Endothelial cell (in vitro differentiated cells): ENCODE measurements at places on chromosomes 12 and 14. TPM values are rescaled to one million over a fixed set of nuclear protein-coding genes. Genes with fewer than 3 reads are reported as not detected.

DNA sequence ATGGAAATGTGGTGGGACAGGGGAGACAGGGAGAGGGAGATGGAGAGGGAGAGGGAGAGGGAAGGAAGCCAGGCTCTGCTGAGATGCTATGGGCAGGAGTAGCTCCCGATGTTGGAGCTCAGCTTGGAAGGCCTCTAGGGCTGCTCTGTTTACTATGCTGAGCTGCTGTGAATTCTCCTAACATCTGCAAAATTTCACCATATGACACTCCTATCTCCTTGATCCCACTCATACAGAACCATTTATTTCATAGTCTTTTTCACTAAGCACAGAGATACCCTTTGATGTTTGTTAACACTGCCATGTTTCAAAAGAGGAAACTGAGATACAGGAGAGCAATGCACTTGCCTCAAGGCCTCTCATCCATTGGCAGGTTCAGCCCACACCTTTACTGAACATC, 60.7 kb downstream of the C12orf75 start:
- H3K27ac ChIP-seq = no peak overlapping the region
- peaks cover 4% of the 10 kb centered on the region for H3K36me3 ChIP-seq
- no peaks in the 10 kb centered on the region for H3K27me3 ChIP-seq
- H3K4me1 ChIP-seq = peaks cover 9% of the 10 kb centered on the region

The MFAP5 gene
- 0.31 TPM for total RNA-seq

- H3K4me1 ChIP-seq = no peaks in the 10 kb centered on the region
- no peak overlapping the region for H3K4me3 ChIP-seq
Measured at GRCh38 chr14:69820991-69821390, 23.9 kb upstream of the SLC10A1 start.

DNA sequence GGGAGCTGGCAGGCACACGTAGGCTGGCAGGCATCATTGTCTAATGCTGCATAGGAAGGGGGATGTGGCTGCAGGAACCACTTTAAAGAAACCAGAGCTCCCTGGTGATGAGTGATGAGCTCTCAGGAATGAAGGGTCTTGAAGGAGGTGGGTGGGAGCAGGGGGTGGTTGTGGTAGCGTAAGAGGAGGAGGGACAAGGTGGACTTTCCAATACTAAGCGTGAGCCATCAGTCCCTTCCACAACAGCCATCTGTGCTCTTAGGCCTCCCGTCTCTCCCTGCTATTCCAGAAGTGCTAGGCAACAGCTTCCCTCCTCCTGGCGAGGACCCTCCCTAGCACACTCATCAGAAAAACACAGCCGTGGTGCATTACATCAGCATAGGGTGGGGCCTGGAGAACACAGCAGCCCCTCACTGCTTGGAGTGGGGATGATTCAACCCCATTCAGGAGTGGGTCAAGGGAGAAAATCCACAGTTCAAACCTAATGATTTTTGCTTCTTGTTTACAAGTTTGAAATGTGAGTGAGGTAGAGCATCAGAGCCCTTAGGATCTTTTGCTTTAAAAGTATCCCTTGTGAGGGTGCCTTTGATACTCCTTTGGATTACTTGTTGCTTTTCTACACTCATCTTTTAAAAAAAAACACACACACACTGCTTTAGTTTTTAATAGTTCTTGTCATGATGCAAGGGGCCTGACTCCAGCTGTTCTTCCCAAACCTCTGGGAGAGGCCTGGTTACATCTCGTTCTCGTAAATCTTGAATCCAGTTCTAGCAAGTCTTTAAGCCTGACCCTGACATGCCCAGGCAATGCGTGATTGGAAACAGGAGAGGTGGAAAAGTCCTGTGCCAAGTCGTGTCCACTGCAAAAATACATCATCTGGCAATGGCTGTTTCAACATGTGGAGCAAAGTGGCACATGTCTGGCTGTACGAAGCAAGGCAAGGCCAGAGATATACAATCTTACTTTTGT, 356.4 kb upstream of the DDHD1 start:
- no peaks in the 10 kb centered on the region for H3K36me3 ChIP-seq
- no peaks in the 10 kb centered on the region for H3K27me3 ChIP-seq
- H3K27ac ChIP-seq = no peak overlapping the region

The AICDA gene
- total RNA-seq = 0.10 TPM

The KCNC2 gene
- total RNA-seq = not detected

GRCh38 chr14:95541932-95542930, 7.4 kb downstream of the GLRX5 start:
- no peak overlapping the region for H3K4me3 ChIP-seq
- no peak for DNase-seq
- no peaks in the 10 kb centered on the region for H3K27me3 ChIP-seq

- no peaks in the 10 kb centered on the region for H3K36me3 ChIP-seq
- DNase-seq = no peak
- no peak overlapping the region for H3K27ac ChIP-seq
Measured at GRCh38 chr12:51399891-51400290, 8.7 kb upstream of the GALNT6 start.

DNA sequence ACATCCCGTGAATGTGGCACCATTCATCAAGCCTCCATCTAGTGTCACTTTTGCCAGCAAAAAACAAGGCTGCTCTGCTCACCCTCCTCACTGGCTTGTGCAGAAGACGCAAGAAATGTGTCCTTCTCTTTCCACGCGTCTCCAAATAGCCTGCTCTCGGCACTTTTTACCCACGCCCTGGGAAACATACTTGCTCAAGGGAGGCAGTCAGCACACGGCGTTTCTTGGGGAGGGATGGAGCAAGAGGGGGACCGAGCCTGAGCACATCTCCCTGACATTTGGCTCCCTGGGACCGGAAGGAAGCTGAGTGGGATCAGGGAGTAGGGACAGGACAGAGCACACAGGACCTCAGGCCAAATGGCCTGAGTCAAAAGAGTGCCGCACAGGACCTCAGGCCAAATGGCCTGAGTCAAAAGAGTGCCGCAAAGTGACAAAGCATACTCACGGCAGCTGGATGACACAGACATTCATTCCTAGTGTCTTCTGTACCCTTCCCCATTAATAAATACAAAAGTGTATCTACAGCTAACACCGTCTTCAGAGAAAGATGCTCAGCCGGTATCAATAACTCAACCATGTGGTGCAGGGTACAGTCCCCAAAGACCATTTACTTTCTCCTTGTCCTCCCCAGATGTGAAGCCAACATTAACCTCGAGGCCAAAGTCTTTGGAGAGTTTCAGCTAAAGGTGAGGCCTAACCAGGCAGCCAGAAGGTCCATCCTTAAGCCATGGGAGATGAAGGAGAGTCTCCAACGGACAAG, 7.1 kb downstream of the BCL11B start:
- H3K27ac ChIP-seq = no peak overlapping the region
- no peaks in the 10 kb centered on the region for H3K36me3 ChIP-seq
- peaks cover 3% of the 10 kb centered on the region for H3K27me3 ChIP-seq

The KRT80 gene
- total RNA-seq = 1.5 TPM

- no peak for DNase-seq
- no peak overlapping the region for H3K27ac ChIP-seq
- H3K4me3 ChIP-seq = no peak overlapping the region
- peaks cover 2% of the 10 kb centered on the region for H3K4me1 ChIP-seq
Measured at GRCh38 chr14:75433631-75434071, 5.8 kb downstream of the JDP2 start.

GRCh38 chr12:72271451-72272090, 599 bp upstream of the TRHDE start:
- peaks cover 20% of the 10 kb centered on the region for H3K27me3 ChIP-seq
- H3K27ac ChIP-seq = no peak overlapping the region
- no peaks in the 10 kb centered on the region for H3K36me3 ChIP-seq
- H3K4me3 ChIP-seq = peak overlapping the region; percentile 91
- H3K4me1 ChIP-seq = no peaks in the 10 kb centered on the region

DNA sequence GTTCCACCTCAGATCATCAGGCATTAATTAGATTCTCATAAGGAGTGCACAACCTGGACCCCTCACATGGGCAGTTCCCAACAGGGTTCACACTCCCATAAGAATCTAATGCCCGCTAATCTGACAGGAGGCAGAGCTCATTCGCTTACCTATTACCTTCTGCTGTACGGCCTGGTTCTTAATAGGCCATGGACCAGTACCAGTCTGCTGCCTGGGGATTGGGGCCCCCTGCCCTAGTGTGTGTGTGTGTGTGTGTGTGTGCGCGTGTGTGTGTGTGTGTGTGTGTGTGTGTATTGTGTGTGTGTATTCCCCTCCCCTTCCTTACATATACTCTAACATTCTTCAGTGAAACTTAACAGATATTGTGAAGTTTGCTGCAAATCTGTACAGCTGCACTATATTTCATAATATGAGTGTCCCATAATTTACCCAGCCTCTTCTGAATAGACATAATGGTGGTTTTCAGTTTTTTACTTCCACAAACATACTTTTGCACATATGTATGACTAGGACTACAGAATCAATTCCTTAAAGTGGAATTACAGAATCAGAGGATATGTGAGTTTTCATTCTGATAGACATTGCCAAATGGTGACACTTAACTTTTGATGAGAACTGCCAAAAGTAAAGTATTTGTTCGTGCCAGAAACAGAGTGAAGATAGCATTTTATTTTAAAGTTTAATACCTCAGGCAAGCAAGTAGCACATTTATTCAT, 205.2 kb upstream of the EEA1 start:
- peaks cover 1% of the 10 kb centered on the region for H3K27me3 ChIP-seq
- H3K27ac ChIP-seq = no peak overlapping the region
- no peak for DNase-seq
- H3K36me3 ChIP-seq = no peaks in the 10 kb centered on the region

GRCh38 chr12:47317175-47317915, 237.6 kb upstream of the AMIGO2 start:
- no peak overlapping the region for H3K4me3 ChIP-seq
- no peaks in the 10 kb centered on the region for H3K4me1 ChIP-seq
- no peak for DNase-seq
- no peaks in the 10 kb centered on the region for H3K27me3 ChIP-seq

- peaks cover 3% of the 10 kb centered on the region for H3K4me1 ChIP-seq
- no peak for DNase-seq
- H3K27me3 ChIP-seq = no peaks in the 10 kb centered on the region
- H3K36me3 ChIP-seq = no peaks in the 10 kb centered on the region
- no peak overlapping the region for H3K27ac ChIP-seq
Measured at GRCh38 chr12:70982991-70983390, 62.5 kb upstream of the PTPRR start.

GRCh38 chr12:17076811-17077210, 470.8 kb upstream of the LMO3 start:
- no peak overlapping the region for H3K4me3 ChIP-seq
- DNase-seq = no peak
- H3K27ac ChIP-seq = no peak overlapping the region

DNA sequence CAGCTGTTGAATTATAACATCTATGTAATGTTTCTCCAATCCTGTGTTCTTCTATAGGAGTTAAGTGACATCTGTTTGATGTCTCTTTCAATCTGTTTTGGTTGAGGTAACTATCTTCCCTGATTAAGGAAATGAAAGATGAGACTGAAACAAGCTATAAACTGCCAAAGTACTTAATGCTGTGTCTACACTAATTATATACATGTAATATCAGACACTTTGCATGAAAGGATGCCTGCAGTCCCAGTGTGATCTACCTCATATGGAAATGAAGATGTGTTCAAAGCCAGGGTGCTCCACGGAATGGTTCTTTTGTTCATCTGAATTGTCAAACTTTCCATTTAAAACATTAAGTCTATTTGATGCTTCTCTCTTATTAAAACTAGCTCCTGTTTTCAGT, 958.3 kb downstream of the GALC start:
- H3K27ac ChIP-seq = no peak overlapping the region
- H3K4me3 ChIP-seq = no peak overlapping the region
- no peaks in the 10 kb centered on the region for H3K4me1 ChIP-seq

The LRIG3 gene
- 103 TPM for total RNA-seq

- no peak overlapping the region for H3K27ac ChIP-seq
- no peak overlapping the region for H3K4me3 ChIP-seq
- H3K36me3 ChIP-seq = peaks cover 8% of the 10 kb centered on the region
- no peak for DNase-seq
- H3K27me3 ChIP-seq = no peaks in the 10 kb centered on the region
- peaks cover 3% of the 10 kb centered on the region for H3K4me1 ChIP-seq
Measured at GRCh38 chr12:32163596-32163995, 56.9 kb downstream of the BICD1 start.

The NPAS3 gene
- 1.6 TPM for total RNA-seq

The GLIPR1L1 gene
- not detected for total RNA-seq

GRCh38 chr14:20986811-20987210, 3.0 kb upstream of the METTL17 start:
- no peak overlapping the region for H3K4me3 ChIP-seq
- no peak overlapping the region for H3K27ac ChIP-seq
- peaks cover 5% of the 10 kb centered on the region for H3K27me3 ChIP-seq
- no peak for DNase-seq

The MSI1 gene
- total RNA-seq = 27.6 TPM

The CPNE6 gene
- not detected for total RNA-seq

DNA sequence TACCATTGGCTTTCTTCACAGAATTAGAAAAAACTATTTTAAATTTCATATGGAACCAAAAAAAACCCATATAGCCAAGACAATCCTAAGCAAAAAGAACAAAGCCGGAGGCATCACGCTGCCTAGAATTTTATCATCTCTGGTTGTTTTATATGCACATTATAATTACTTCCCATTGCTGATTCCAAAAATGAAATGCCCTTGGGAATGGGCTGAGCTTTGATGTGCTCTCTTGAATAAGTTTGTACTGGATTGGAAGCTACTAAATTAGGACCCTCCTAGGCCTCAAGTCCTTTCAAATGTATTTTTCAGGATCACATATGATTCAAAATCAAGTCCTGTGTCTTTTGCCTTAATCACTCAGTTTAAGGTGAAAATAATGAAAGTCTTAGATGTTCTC, 58.9 kb upstream of the DUSP6 start:
- H3K27ac ChIP-seq = no peak overlapping the region
- no peak for DNase-seq
- H3K27me3 ChIP-seq = peaks cover 7% of the 10 kb centered on the region
- H3K4me1 ChIP-seq = peaks cover 27% of the 10 kb centered on the region

DNA sequence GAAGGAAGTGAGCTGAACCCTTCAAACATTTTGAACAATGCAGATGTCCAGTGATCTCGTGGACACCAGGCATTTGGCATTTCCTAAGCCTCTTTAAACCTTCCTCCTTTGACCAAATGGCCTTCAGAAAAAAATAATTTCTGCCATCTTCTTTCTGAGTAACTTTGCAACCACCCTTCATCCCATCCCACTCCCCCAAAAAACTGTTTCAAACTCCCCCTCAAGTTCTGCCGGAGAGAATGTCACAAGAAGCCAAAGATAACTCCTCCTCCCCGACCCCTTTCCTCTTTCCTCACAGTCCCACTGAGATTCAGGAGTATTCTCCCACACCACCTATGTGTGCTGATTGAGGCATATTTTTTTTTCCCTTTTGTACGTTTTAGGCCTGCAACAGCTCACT, 1.7 kb downstream of the KSR2 start:
- peaks cover 3% of the 10 kb centered on the region for H3K36me3 ChIP-seq
- peaks cover 2% of the 10 kb centered on the region for H3K4me1 ChIP-seq
- no peak overlapping the region for H3K27ac ChIP-seq
- DNase-seq = no peak

GRCh38 chr14:89977668-89978067, 21.9 kb downstream of the TDP1 start:
- no peaks in the 10 kb centered on the region for H3K27me3 ChIP-seq
- peaks cover 17% of the 10 kb centered on the region for H3K36me3 ChIP-seq
- H3K27ac ChIP-seq = no peak overlapping the region
- H3K4me1 ChIP-seq = no peaks in the 10 kb centered on the region
- no peak overlapping the region for H3K4me3 ChIP-seq

The HOXC10 gene
- 1.9 TPM for total RNA-seq

- no peak overlapping the region for H3K4me3 ChIP-seq
- DNase-seq = no peak
- no peaks in the 10 kb centered on the region for H3K36me3 ChIP-seq
- H3K27me3 ChIP-seq = peaks cover 3% of the 10 kb centered on the region
Measured at GRCh38 chr12:115227137-115227615, 543.2 kb upstream of the TBX3 start.

- H3K27ac ChIP-seq = peak overlapping the region; percentile 61
- DNase-seq = no peak
- no peaks in the 10 kb centered on the region for H3K36me3 ChIP-seq
Measured at GRCh38 chr12:9761419-9761781, 699 bp upstream of the CD69 start.
